GM23338 (cell line): ENCODE measurements at places on chromosomes 11 and 22. TPM values are rescaled to one million over a fixed set of nuclear protein-coding genes. Genes with fewer than 3 reads are reported as not detected.

SLC5A1 gene
- total RNA-seq, result 0.03 TPM in 1 of 2 replicates, not detected in the other

JOSD1 gene
- total RNA-seq, result 16.1 and 19.7 TPM in 2 replicates

EFCAB6 gene
- 1.8 and 1.9 TPM in 2 replicates for total RNA-seq

DNA sequence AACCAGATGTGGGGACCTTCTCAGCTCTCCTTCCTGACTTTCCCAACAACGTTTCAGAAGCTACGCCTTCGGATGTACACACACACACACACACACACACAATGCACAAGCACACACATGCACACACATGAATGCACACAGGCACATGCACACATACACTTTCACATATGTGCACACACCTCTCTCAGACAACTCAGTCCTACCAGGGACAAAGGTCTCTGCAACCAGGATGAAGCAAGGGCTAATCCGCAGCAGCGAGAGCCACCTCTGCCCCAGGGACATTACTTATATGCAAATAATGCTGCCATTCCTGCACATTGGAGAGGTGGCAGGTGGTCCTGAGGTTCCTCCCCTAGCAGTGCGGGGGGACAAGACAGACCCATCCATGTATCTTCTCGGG, 27.4 kb upstream of the LINC01488 start:
- no peak for DNase-seq

DNA sequence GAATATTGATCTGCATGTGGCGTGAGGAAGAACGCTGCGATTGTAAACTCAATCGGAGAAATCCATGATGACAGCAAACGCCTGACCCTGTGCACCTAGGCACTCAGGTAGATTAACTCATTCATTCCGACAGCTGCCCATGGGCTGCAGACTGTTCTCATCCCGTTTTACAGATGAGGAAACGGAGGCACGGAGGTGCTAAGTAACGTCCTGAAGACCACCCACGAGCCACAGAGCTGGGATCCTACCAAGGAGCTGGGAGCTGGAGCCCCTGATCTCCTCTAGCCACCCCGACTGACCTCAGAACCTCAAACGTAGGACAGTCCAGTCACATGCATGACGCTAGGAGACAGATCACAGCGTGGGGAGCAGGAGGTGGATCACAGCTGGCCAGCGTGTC, 1092.7 kb downstream of the BRD1 start:
- no peak for DNase-seq

DNA sequence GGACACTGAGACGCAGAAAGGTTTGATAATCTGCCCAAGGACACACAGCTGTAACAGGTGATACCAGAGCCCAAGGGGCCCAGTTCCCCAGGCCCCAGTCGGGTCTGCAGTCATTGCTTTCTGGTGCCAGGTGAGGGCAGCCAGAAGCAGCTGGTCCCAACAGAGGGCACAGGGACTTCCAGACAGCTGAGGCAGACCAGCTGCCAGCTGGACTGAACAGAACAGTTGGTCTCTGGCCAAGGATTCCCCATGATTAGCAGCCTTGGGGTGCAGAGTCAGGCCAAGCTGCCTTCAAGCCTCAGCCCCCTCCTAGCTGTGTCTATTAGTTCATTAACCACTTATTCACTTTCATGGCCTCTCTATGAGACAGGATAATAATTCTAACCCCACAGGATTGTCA, 105.6 kb downstream of the RRAS2 start:
- DNase-seq, result no peak

- DNase-seq, result no peak
These were observed 255.5 kb downstream of the TENM4 start for GRCh38 chr11:79185351-79185750.

GRCh38 chr11:297586-298405, 1.5 kb downstream of the IFITM5 start:
- DNase-seq, result no peak

DNA sequence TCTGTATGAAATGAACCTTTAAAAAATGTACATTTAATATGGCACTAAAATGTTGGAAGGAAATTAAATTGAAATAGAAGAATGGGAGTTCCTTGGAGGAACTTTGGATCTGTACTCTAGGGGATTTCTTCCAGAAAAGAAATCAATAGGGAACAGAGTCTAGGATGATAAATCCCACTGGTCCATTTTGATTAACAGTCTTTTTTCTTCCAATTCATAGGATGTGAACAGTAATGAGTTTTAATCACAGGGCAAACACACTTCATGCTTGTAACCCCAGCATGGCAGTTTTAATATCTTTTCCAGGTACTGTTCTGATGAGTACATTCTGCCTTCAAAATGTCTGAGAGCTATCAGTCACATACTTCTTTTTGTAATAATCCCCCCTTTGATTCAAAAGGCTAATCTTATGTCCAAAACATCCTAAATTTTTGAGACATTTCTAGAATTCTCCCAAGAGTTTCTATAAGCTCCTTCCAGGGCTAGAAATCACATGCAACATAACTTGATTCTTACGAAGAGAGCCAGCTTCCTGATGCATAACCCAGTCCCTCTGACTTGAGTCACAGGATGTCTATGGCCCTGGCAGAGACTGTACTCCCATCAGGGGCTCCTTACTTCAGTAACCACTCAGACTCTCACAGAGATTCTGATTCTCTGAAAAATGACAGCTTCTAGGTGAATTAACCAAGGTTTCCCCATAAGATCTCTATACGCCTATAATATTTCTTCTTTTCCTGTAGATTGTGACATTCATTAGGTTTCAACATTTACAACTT, 112.9 kb downstream of the SLC36A4 start:
- DNase-seq, result no peak

DNA sequence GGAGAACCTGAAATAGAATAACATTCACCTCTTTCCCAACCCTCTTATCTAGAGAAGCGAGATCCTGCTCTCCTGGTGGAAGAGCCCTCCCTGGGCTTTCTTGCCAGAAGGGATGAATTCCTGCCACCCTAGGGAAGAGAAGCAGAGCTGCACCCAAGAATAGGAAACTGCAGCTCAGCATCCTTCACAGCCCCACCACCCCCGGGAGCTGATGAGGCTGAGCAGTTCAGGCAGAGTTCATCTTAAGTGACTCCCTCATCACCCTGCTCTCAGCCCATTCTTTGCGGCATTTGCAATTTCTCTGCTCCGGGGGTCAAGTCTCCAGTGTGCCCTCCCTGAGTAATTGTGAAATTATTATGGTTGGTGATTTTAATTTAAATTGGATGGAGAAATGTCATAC, 514.9 kb downstream of the BUD13 start:
- no peak for DNase-seq
